ENCODE measurements at places on chromosomes 1 and 21. TPM values are rescaled to one million over a fixed set of nuclear protein-coding genes. Genes with fewer than 3 reads are reported as not detected.

Gene CNIH4
- total RNA-seq, result 50.1 TPM

Gene RGS13
- total RNA-seq, result not detected

Gene C1orf141
- 0.65 TPM for total RNA-seq

Gene MXRA8
- total RNA-seq, result 367 TPM

Gene ZBTB8OS
- total RNA-seq, result 34.6 TPM

Gene GON4L
- total RNA-seq, result 39.9 TPM

Gene HRNR
- total RNA-seq, result not detected

Gene FBLIM1
- total RNA-seq, result 41.0 TPM

Gene ADGRL4
- 139 TPM for total RNA-seq

Gene ST3GAL3
- total RNA-seq, result 20.1 TPM

Gene LCE3C
- total RNA-seq, result not detected

Gene ENTREP3
- total RNA-seq, result 9.3 TPM

Gene FRRS1
- 17.1 TPM for total RNA-seq

Gene OLFML3
- total RNA-seq, result 135 TPM

Gene SLC9C2
- not detected for total RNA-seq

Gene BTG2
- 18.2 TPM for total RNA-seq

Gene SLC6A9
- 25.9 TPM for total RNA-seq

Gene FGGY
- total RNA-seq, result 17.5 TPM
